ENCODE measurements at places on chromosomes 3 and 15. TPM values are rescaled to one million over a fixed set of nuclear protein-coding genes. Genes with fewer than 3 reads are reported as not detected.

NR2F2 gene
- total RNA-seq = 50.6 TPM

- DNase-seq = no peak
These were observed 459.2 kb upstream of the ARRDC4 start for GRCh38 chr15:97501291-97501690.

DNA sequence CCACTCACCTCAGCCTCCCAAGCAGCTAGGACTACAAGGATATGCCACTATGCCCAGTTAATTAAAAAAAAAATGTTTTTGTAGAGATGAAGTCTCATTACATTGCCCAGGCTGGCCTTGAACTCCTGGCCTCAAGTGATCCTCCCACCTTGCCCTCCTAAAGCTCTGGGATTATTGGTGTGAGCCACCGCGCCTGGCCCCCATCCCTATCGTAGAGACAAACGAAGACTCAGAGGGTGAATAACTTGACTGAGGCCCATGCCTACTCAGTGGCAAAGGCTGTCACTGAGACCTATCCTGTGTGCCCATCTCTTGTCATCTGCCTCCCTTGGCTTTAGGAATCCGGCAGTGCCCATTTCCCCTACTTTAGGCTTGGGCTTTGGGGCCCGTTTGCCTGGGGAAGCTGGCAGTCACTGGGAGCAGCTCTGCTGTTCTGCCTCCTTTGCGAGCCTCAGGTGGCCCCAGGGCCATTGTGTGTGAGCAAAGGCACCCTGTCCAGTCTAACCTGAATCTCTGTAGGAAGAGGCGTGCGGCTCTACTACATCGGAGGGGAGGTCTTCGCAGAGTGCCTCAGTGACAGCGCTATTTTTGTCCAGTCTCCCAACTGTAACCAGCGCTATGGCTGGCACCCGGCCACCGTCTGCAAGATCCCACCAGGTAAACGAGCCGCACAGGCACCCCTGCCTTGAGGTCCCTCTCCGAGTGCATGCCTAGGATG, 70.1 kb downstream of the AAGAB start:
- no peak for DNase-seq

DNA sequence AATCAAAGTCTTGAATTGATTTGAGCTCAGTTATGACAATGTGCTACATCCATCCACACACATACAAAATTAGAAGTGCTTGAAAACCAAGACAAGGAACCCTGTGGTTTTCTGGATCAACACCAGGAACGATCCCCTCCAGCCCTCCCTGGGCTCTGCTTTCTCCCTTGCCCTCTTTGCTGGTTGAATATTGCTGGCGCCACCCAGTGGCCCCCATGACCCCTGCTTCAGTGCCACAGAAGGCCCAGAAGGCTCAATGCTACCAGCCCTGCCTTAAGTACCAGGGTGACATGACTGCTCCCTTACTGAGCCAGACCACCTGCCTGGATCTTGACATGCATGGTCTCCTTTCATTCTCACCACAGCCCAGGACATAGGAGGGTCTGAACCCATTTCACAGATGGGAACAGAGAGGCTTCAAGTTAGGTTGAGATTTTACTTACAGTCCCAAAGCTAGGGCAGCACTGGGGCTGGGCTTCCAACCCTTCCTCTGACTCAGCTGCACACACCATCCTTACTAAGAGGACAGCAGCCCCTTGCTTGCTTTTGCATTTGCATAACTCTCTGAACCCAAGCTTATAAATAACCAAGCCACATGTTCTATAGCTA, 15.0 kb downstream of the IL12A start:
- peak; percentile 70 for DNase-seq

Data from lower lobe of right lung (tissue), 2 donors.